ENCODE measurements at places on chromosomes 13 and 19.

- DNase-seq, result no peak
These were observed 30.3 kb downstream of the AP1M1 start for GRCh38 chr19:16227837-16228636.

GRCh38 chr19:57747472-57747807, 825 bp downstream of the ZNF776 start:
- DNase-seq, result no peak

DNA sequence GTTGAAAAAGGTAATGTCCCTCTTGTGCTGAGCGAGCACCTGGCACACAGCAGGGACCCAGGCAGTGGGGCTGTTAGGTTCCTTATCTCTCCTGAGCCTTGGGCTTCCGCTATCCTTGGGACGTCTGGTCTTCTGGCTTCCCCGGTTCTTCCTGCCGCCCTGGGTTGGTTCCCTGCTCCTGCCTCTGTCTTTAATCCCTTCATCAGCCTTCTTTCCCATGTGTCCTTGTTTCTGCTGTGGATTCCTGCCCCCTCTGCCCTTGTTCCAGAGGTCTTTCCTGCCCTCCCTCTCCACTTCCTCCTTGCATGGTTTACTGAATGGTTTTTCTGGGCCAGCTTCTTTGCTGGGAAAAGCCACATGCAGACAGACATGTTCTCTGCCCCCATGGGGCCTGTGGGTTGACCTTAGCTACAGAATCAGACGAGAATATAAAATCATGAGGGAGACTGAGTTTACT, 2.6 kb downstream of the EPN1 start:
- no peak for DNase-seq

DNA sequence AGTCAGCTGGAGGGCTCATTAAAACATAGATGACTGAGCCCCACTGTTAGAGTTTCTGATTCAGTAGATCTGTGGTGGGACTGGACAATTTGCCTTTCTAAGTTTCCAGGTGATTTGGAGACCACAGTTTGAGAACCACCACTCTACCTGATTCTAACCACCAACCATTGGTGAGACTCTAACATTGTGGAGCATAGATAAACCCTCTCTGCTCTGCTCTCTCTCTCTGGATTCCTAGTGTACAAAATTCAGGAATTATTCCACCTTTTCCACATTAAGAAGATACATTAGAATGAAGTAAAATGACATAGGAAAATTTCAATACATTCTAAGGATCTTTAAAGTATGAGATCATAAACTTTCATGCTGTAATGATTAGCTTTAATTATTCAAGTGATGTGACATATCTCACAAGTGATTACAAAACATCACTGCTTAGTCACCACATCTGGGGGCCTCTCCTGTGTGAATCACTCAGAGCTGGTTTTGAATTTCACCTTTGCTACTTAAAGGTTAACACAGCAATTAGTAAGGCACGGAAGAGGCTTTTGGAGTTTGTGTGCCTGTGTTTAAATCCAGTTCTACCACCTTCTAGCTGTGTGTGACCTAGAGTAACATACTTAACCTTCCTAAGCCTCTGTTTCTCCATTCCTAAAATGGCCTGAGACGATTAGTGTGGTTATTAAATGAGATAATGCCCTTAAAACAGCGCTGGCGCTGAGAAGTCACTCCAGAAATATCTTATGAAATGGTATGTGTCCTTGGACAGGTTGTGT, 78.5 kb upstream of the NBEA start:
- peak; percentile 92 for DNase-seq

- no peak for DNase-seq
These were observed 11.4 kb downstream of the TMEM255B start for GRCh38 chr13:113770441-113770840.

DNA sequence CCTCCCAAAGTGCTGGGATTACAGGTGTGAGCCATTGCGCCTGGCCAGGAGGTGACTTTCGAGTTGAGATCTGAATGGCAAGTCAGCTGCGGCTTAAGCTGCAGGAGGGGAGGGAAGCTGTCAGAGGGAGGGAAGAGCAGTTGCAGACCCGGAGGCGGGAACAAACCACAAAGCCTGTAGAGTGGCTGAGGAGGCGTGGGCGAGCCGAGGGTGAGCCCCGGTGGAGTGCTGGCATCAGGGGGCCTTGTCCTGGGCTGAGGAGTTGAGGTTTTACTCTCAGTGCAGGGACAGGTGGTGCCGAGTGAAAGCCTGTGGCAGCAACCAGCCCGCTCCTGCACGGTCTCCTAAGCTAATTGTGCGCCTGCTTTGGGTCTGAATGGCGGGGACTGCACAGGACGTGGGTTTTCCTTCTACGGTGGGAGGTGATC, 24.2 kb downstream of the PPP1R37 start:
- DNase-seq, result no peak

GRCh38 chr19:3129112-3129511, 6.7 kb upstream of the GNA15 start:
- peak; percentile 50 for DNase-seq

DNA sequence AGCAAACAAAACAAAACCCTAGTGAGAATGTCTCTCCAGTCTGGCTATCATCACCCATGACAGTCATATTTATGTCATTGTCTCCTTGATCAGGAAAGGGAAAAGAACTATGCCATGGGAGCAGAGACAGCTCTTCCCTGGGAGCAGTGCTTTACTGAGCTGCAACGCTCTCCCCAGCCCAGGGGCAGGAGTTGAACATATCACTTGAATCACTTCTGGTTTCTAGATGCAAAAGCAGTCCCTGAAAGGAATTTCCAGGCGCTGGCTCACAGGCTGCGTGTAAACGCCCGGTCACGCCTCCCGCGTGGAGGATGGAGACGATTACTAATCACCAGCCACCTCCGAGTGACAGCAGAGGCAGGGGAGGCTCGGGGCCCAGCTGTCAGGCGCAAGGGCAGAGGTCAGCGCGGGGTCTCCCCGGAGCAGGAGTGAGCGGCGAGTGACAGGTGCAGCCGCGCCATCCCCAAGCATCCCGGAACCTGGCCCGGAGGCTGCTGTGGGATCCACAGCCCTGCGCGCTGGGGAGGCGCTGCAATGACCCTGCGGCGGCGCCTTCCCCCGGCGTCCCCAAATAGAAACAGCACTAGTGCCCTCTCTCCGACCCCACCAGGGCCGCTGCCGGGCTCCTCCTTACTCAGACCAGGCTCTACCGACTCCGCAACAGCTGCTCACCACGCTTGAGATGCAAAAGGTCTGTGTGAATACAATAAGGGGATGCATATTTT, 23.5 kb upstream of the DCLK1 start:
- DNase-seq, result no peak
